ENCODE measurements at places on chromosomes 4 and X.

DNA sequence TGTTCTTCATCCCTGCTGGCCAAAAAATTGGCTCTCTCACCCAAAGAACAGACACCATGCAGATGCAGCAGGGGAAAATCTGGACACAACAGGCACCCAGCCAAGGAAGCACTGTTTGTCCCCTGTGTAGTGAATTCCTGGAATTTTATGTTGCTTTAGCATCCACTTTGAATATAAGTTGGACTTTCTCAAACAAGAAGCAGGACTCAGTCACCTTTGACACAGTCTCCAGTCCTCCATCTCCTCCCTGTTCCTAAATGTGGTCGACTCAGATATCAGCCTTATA, 11.8 kb downstream of the ZNF182 start:
- DNase-seq, result no peak

GRCh38 chrX:154309041-154309775, 13.6 kb downstream of the TKTL1 start:
- DNase-seq, result no peak

DNA sequence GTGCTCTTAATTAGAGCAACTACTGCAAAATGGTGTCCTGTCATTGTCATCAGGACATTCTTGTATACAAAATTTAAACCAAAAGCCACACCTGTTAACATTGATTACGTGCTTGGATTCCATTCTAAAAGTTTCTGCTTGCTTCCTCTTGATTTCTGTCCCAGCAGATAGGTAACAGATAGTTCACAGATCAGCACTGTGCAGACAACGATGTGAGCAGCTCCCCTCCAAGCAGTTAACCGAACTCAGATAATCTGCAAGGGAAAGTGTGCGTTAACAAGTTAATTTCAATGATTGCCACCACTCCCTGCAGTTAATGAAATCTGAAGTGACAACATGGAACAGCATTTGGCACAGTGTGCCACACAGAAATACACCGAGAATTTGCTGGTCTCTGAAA, 54.4 kb upstream of the RELL1 start:
- no peak for DNase-seq

- no peak for DNase-seq
These were observed 147.2 kb upstream of the BCOR start for GRCh38 chrX:40244980-40245379.

DNA sequence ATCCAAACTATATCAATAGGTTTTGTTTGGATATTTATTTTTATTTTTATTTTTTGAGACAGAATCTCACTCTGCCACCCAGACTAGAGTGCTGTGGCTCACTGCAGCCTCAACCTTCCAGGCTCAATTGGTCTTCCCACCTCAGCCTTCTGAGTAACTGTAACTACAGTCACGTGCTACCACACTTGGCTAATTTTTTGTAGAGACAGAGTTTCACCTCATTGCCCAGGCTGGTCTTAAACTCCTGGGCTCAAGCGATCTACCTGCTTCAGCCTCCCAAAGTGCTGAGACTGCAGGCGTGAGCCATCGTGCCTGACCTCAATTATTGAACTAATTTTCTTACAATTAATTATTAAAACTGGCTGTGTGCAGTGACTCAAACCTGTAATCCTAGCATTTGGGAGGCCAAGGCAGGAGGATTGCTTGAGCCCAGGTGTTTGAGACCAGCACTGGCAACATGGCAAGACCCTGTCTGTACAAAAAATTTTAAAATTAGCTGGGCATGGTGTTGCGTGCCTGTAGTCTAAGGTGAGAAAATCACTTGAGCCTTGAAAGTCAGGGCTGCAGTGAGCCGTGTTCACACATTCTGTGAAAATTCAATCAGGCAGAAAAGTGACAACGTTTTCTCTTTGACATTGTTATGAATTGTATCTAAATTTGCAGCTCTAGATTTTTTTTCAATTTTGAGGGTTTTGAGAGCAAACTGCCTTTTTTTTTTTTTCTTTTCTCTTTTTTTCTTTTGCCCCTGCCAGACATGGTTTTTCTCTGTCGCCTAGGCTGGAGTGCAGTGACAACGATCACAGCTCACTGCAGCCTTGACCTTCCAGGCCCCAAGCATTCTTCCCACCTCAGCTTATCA, 66.0 kb downstream of the UBE2K start:
- DNase-seq, result no peak

DNA sequence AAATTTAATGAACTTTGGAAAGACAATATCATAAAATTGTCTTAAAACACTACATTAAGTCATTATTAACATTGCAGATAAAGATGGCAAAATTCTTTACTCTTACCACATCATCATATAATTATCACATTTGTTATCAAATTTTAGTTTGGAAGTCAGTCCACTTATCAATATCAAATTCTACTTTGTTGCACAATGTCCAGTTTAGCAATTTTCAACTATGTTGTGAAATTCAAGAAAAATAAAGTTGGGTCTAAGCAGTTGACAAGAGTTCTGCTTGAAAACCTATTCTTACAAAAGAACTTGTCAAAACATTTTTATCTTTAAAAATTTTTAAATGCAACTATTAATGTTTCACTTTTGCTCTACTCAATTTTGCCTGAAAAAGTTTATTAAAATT, 44.7 kb upstream of the TET2 start:
- no peak for DNase-seq

DNA sequence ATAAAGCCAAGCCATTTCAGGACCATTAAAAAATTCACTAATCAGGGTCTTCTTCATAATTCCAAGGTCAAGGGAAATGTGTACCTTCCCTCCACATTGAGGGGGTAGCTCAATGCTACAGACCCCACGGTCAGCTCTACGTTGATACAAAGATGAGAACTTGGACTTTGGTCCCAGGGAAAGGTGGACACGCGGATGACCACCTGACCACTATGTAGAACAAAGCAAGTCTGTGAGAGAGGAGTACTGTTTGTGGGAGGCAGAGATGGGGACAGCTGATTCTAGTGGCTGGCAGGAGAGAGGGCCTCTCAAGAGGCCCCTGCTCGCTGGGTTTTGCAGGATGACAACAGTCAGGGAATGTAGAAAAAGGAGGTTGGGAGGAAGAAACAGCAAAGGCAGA, 58.0 kb downstream of the SLC2A9 start:
- no peak for DNase-seq

DNA sequence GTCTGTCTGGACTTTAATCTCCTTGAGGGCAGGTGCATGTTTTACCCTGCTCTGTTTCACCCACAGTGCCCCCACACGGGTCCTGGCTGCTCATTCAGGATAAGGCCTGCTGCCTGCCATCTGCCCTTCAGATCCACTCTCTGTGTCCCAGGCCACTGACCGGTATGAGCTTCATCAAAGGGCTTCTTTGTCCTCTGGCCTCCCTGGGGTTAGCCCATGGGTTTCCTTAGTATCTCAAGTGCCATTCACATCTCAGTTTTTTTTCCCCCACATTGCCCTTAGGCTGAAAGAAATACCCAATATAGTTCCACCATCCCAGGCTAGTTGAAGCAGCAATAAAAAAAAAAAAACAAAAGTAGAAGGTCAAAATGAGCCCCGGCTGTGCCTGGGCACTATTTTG, 9.3 kb downstream of the CD99L2 start:
- DNase-seq, result no peak

DNA sequence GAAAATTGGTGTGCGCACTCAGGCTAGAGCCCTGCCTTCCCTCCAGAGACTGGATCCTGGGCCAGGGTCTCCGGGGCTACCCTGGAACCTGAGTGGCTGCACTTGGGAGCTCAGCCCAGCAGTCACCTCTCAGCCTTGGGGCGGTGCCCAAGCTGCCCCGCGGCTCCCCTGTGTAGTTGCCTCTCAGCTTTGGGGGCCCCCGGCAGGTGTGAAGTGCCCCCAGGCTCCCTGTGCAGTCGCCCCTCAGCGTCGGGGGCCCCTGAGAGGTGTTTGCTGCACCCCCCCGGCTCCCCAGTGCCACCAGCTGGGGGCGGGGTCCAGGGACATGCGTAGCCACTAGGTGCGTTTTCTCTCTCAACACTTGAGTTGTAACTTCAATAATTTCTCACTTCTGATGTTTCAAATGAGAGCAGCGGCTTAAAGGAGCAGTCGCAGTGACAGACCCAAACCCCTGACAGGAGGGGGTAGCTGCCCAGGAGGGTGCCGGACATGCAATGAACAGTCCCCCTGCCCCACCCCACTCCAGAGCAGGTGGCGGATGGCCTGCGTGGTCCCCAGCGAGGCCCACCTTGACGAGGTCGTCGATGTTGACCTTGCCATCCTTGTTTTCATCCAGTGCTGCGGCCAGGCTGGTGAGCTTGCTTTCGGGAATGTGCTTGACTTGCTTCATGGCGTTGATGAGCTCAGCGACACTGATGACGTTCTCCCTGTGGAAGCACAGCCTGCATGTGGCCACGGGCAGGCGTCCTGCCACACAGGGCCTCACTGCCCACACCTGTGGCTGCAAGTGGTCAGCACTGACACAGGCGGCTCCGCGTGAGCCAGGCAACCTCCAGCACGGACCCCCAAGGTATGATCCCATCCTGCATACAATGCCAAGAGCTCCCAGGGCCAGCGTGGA, 22.3 kb downstream of the FGFR3 start:
- no peak for DNase-seq

DNA sequence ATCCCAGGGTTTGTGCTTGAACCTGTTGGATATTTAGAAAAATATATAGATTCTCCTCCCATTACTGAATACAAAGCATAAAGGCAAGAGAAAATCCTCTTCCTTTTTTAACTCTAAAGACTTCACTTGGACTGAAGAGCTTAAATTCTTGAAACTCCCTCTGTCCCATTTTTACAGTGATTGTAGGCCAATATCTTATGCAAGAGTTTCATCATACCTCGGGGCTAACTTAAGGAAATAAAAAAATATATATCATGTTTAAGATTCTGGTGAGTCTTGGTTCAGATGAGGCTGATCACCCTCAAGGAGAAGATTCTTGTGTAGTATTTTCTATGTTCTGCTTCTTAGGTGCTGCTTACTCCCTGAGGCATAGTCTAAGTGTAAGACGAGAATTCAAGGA, 1449.6 kb downstream of the C4orf33 start:
- DNase-seq, result no peak

GRCh38 chr4:54227256-54228055, 1.6 kb upstream of the PDGFRA start:
- no peak for DNase-seq

DNA sequence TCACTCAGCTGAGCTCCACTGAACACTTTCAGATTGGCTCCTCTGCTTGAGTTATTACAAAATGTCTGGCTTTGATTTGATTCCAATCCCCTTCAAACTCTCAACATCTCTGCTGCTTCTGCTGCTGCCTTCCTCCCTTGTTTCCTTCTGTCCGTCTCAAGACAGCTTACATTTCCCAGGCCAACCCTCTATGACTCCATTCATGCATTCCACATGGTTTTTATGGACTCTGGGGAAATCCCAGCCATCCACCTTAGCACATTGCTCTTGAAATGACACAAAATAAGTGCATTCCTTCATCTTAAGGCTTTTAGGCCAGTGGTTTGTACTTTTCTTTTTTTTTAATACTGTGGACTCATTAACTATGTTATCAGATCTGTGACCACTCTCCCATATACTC, 68.5 kb upstream of the TMEM164 start:
- DNase-seq, result no peak

Data from AG09319 (cell line).